Activated CD4-positive, alpha-beta T cell treated with anti-CD3 and anti-CD28 coated beads, Interleukin-2, Interleukin-6, amounts not matched to agents 100 ng/mL and 50 ng/mL, durations not matched to agents 16 hours and 8 hours (primary cell): ENCODE measurements at places on chromosomes 2 and 18.

DNA sequence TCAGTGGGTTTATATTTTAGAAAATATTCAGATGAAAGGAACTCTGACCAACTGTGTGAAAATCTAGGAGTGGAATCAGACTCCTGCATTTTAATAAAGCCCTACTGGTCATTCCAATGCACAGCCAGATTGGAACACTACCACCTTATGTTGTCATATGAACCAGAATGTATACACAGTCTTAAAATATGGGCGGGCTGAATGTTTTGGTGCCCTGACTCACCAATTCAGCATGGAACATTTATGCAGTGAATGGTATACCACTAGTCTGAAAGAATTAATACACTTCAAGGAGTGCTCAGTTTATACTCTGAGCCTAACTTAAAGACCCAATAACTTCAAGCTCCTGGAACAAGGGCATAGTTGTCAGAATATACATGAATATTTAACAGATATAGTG, 280.9 kb upstream of the TCF4 start:
- DNase-seq, result no peak

GRCh38 chr2:111948832-111949231, 50.4 kb downstream of the MERTK start:
- no peak for DNase-seq

GRCh38 chr2:161905389-161906046, 168.5 kb downstream of the DPP4 start:
- DNase-seq, result peak; percentile 59

DNA sequence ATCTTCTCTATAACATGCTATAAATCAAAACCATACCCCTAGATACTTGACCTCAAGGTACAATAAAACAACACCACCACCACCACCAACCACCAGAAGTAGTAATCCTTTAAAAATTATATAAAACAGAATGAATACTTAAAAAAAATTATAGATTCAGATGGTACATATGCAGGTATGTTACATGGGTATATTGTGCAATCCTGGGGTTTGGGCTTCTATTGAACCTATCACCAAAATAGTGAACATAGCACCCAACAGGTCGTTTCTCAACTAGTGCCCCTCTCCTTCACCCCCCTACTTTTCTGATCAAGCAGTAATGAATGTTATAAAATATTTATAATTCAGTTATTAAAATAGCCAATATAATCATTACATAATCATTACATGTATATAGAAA, 71.1 kb upstream of the CHN1 start:
- no peak for DNase-seq

DNA sequence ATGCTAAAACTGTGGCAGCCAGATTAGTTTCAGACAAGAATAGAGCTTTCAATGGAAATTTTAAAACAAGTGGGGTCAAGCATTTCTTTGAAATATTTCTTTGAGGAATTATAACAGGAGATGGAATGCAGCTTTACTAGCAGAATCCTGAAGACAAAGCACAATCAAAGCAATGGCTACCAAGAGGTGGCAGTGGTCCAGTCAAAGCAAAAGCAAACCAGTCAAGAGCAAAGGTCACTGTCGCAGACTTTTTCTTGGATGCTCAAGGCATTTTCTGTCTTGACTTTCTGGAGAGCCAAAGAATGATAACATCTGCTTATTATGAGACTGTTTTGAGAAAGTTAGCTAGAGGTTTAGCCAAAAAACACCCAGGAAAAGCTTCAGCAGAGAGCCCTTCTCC, 351.2 kb upstream of the DLGAP1 start:
- DNase-seq, result no peak

GRCh38 chr2:43905371-43905803, 66.6 kb downstream of the ABCG8 start:
- DNase-seq, result peak; percentile 38

- no peak for DNase-seq
Observed at GRCh38 chr18:32442575-32442974, 28.1 kb downstream of the GAREM1 start.

DNA sequence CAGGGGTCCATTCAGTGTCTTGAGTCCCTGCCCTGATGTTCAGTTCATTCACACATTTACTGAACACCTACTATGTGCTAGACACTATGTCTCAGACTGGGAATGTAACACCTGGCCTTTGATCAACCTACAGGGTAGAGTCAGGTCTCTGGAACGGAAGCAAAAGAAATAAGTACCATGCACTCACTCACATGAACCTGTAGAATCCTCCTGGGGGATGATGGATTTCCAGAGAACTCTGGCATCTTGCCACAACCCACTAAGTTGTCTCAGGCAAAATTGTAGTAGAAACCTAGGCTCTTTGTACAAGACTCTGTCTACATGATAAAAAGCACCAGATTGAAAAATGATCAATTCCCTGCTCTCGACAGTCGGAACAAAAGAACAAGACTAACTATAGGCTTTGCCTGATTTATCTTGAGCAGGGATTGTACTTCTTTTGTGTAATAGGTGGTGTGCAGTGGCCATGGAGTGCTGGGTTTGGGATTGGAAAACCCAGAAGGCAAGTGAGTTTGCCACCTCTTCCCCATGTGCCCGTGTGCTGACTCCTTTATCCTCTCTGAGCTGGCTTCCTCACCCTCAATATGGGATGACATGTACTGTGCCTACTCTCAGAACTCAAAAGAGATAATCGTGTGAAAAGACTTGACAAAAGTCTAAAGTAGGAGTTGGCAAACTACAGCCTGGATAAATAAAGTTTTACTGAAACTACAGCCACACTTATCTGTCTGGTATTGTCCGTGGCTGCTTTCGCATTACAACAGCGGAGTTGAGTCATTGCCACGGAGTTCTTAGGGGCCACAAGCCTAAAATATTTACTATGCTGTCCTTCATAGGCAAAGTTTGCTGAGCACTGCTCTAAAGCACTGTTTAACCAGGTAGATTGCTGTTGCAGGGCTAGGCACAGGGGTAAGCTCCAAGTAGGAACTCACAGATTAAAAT, 4.4 kb downstream of the CAPN14 start:
- no peak for DNase-seq

- DNase-seq, result no peak
Observed at GRCh38 chr18:31101183-31102024, 817 bp downstream of the DSC2 start.

GRCh38 chr2:74740395-74740740, 86.3 kb downstream of the SEMA4F start:
- DNase-seq, result no peak

- DNase-seq, result no peak
Observed at GRCh38 chr2:46497766-46498165, 18.4 kb downstream of the TMEM247 start.

- no peak for DNase-seq
Observed at GRCh38 chr2:41194230-41194629, 742.3 kb upstream of the SLC8A1 start.

DNA sequence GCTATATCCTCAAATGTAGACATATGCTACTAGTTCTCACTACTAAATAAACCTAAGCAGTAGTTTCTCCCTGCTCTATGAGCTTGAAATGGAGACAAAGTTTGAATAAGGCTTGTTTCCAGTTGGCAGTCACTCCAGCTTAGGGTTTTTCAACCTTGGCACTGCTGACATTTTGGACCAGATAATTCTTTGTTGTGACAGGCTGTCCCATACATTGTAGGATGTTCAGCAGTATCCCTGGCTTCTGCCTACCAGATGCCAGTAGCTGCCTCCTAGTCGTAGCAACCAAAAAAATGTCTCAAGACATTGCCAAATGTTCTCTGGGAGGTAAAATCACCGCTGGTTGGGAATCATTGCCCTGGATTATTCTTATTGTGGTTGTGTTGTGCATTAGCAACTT, 182.7 kb upstream of the PARD3B start:
- no peak for DNase-seq

DNA sequence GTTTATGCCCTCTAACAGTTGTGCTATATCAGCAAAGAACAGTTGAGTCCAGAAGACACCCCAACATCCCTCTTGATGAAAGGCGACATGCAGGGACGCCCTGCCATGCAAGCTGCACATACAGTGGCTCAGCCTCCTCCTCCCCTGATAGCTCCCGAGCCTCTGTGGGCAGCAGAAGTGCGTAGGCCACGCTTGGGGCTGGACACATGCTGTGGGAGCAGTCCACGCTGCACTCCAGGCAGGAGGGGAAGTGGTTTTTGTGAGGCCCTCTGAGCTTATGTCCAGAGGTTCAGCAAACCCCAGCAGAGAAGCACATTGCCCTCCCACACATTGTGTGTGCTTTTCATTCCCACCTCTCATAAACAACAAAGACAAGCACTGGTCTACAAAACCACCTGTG, 162.1 kb downstream of the SEPTIN10 start:
- no peak for DNase-seq

DNA sequence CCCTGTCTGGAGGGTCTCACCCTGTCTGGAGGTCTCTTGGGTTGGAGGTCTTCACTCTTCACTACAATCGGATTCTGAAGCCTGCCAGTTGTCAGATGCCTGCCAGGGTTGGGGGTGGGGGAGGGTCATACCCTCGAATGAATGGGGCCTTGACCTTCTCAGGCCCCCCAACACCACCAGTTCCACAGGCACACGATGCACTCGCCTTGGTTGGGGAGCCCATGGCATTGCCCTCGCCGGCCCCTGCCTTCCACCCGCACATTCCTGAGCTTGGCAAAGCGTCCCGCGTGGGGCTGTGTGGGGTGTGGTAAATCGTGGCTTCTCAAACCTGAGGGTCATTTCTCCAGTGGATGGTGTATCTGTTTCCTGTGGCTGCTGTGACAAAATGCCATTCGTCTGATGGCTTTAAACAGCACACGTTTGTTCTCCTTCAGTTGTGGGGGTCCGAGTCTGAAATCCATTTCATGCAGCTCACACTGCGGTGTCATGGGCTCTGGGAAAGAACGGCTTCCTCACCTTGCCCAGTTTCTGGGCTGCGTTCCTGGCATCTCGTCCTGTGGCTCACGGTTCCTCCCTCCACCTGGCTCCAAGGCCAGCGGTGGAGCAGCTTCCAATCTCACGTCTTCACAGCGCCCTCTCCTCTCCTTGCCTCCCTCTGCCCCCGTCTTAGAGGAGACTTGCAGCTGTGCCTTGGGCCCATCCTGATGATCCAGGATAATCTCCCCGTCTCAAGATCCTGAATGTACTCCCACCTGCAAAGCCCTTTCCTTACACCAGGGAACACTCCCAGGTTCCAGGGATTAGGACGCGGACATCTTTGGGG, 38.0 kb upstream of the HPCAL1 start:
- no peak for DNase-seq

- DNase-seq, result peak; percentile 3
Observed at GRCh38 chr2:191933307-191934105, 86.6 kb upstream of the CAVIN2 start.

DNA sequence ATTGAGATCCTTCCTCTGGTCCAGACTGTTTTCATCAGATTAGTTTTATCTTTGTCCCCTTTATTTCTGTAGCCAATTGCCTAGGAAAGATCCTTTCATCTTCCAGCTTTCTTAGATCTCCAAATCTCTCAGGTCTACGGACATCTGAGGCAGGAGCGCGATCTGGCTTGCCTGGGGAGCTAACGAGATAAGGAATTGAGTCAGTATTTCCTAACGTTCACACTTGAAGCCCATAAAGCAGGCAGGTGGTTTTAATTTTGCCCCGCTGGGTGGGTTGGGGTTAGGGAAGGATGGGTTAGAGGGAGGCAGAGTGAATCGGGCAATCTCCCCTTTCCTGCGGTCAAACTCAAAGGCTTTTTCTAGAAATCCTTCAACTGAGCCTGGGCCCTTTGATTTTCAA, 727 bp upstream of the TTLL4 start:
- no peak for DNase-seq

DNA sequence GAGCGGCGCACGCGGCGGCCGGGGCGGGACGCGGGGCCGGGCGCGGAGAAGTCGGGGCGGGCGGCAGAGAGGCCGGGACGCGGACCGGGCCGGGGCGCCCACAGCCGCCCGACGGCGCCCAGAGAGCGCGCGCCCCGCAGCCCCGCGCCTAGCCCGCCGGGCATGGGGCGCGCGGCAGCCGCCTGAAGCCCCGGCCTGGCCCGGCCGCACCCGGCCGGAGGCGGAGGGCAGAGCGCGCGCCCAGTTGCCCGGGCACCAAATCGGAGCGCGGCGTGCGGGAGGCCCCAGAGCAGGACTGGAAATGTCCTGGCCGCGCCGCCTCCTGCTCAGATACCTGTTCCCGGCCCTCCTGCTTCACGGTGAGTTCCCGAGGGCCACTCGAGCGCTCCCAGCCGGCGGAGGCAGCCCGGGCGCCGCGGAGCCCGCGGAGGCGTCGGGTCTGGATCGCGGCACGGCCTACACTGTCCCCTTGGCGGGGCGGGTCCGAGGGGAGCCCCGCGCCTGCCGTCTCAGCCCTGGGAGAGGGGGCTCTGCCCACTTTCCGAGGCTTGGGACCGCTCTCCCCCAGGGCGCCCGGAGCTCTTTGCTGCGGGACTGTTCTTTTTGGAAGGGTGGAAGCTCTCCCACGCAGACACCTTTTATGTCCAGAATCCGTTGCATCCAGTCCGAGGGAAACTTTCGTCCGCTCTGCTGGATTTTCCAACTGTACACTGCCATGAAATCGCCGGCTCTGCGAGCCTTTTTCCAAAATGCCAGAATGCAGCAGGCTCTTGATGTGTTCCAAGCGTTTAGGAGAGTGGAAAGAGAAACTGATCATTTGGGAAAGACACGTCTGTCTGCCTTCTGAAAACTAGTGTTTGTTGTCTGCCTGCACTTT, 484 bp downstream of the APCDD1 start:
- no peak for DNase-seq

DNA sequence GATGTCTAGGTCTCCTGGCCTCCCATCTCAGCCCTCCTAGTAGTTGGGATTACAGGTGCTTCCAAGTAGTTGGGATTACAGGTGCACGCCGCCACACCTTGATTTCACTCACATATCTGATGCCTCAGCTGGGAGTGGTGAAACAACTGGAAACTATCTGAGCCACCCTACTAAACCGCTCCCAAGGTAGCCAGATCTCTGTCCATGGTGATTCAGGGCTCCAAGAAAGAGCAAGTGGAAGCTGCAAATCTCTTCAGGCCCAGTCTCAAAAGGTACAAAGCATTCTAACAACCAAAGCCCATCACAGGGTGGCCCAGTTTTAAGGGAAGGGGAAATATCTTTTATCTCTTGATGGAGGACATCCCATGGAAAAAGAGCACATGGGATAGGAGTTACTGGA, 19.0 kb downstream of the C1GALT1C1L start:
- no peak for DNase-seq

DNA sequence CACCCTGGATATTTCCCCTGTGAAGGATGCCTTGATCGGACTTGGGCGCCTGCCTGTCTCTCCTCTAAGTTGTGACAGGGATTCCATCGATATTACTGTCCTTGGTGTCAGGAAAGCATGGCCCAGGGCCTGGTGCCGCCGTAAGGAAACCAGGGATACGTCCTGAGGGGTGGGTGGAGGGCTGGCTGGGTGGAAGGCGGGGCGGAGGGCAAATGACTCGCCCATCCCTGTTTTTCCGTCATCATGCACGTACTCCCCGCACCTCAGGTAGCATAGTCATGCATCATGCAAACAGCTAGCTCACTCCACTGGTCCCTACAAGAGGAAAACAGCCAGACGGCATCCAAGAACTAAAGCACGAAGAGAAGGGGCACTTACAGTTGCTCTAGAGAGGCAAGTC, 57.1 kb downstream of the PXDN start:
- no peak for DNase-seq

DNA sequence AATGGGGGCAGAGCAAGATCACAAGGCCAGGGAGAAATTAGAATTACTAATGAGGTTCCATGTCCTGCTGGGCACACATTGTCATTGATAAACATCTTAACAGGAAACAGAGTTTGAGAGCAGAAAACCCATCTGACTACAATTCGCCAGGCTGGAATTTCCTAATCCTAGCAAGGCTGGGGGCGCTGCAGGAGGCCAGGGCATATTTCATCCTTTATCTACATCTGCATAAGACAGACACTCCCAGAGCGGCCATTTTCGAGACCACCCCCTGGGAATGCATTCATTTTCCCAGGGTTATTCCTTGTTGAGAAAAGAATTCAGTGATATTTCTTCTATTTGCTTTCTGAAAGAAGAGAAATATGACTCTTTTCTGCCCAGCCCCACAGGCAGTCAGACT, 152.7 kb downstream of the SUCLG1 start:
- DNase-seq, result no peak
